Bronchial epithelial cell (primary cell): ENCODE measurements at places on chromosomes 5 and 9.

GRCh38 chr9:91904588-91905236 lies 45.3 kb downstream of the ROR2 start:
- DNase-seq = no peak

DNA sequence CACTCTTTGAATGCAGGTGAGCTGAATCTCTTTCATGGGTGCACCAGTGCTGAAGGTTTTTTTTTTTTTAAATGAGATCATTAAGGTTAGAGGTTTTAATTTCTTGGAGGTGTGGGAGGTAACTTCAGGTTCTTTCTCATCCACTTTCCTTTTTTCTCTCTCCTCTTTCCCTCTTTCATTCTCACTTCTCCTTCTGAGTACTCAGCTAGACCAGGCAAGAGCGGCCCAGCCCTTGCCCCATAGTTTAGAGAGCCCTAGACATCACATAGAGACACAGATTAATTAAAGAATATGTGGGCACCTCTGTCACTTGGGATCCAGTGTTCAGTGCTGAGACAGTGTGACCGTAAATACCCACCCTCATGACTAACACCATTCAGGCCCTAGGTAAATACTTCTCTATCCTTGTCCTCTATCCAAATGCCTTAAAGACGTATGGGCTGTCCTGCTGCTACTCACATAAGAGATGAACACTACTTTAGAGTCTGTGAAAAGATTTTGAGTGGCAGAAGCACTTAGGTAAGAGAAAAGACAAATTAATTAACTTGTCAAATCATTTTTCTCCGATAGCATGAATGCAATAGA lies 174.1 kb downstream of the TLE4 start:
- DNase-seq = no peak

DNA sequence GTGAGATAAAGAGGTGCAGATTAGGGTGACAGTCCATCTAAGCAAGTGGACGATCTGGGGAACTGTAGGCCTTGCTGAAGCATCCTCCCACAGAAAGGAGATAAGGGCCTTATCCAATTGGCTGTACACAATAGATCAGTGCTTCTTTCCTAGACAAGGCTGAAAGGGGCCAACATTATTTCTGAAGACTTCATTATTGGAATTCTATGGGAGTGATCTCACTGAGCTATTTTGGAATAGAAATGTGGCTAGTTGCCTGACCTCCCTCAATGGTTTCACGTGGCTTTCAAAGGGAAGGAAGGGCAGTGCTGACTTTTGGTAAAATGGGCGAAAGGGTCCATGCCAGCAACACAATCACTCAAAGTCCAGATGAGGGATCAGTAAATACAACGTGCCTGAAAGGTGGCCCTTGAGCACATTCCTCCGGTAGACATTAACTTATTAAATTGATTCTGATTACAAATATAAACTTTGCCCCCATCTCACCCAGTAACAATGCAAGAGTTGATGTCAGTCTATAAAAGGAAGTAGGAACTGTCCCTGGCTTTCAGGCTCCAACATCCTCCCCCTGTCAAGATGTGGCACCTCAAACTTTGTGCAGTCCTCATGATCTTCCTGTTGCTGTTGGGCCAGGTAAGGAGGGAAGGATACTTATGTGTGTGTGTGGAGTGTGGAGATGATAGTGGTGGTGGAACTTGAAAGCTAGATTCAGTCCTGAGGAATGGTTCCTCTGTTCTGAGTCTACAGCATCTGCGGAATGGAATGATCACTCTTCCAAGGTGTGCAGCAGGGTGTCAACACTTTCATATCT lies at the start of gene LEAP2:
Gene LEAP2 (plus strand): TSS at position 550 of the 811 bp plus-strand sequence. CDS start 27 bp downstream, at position 577.
- no peak for DNase-seq

- DNase-seq = peak; percentile 87
These were observed 147.6 kb downstream of the ADAMTS6 start for GRCh38 chr5:65334077-65334476.

DNA sequence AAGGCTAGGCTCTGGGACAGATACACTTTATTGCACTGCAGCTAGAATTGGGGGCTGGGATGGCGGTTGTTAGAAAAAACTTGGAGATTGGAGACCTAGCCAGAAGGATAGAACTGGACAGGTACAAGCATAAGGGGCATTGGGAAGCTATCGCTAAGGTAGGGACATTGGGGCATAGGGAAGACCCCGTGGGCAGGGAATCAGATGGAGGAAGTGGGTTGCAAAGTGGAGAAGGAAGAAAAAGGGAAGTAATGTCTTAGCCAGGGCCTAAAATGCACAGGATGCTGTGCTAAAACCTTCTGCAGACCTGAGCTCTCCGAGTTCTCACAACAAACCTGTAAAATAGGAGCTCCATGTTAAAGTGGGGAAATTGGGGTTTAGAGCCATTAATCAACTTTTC lies 178.2 kb downstream of the ZDHHC21 start:
- DNase-seq = no peak

DNA sequence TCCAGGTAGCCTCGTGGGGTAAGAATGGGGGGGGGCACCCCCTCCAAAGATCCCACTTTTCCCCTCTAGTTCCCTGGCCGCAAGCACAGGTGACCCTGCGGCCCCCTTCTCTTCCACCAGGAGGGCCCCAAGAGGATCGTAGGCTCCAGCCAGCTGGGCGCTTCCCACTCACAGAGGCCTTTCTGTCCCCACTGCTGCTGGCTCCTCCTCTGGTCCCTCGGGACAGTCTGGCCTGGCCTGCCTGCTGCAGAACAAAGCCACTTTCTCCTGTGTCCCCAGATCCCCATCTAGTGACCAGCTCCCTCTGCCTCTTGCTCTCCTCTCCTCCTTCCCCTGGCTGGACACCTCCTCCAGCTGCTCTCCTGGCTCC lies 534 bp upstream of the SAPCD2 start:
- DNase-seq = no peak

- no peak for DNase-seq
These were observed 47.6 kb downstream of the THBS4 start for GRCh38 chr5:80082731-80083100.

GRCh38 chr5:97501286-97501964 lies 318.4 kb upstream of the RIOK2 start:
- peak; percentile 12 for DNase-seq

DNA sequence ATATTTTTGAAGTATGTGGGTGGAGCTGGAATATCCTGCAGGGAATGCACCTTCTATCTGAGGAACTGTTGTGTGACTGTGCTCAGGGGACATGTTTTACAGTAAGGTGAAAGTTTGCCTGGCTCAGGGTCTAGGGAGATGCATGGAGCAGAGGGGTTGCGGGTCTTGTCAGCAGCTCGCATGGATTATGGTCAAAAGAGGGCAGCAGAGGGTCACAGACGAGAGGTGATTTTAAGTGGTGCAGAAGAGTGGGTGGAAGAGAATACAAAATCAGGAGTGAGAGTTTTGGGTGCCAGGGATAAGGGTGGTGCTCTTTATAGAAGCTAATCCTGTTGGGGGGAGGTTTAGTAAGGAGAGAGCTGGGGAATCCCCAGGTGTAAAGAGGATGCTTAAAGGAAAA lies 53.5 kb upstream of the GRIN3A start:
- peak; percentile 32 for DNase-seq

- no peak for DNase-seq
These were observed 47.1 kb upstream of the PWWP2A start for GRCh38 chr5:160166069-160166972.

DNA sequence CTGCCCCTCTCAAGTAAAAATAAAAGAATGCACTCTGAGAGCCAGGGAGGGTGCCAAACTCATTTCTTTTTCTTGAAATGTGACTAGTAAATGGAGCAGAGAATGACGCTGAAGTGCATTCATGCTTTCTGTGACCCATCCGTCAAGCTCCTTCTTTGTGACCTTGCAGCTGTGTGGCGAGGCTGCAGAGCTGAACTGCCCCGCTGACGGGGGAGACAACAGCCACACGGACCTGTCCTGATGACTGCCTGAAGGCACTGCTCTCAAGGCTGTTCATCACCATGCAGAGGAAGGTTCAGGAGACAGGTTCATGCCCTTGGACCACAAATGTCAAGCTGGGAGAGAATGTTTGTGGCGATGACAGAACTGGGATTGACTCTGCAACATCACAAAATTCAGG lies 21.0 kb upstream of the RASGEF1C start:
- no peak for DNase-seq

DNA sequence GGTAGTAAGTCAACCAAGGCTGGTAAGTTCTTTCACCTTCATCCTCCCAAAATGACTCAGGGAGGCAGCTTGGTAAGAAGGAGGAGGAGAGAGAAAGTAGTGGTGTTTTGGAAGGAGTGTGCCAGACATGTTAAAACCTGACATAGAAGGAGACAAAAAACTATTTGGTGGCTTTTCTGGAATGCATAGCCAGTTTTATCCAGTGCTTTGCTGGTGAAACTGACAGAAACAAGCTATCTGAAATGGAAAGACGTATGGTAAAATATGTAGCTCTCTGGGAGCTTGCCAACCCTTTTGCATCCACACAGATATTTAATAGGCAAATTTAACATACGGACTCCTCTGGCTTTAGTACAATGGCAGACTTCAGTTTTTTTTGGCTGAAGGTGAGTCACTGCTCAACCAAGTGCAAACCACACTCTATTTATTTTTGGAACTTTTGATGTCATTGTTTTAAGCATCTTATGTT lies 45.4 kb downstream of the RAB14 start:
- peak; percentile 96 for DNase-seq

- no peak for DNase-seq
These were observed 25.2 kb downstream of the MCC start for GRCh38 chr5:113463032-113463431.

GRCh38 chr5:111168608-111169007 lies 55.6 kb upstream of the CAMK4 start:
- no peak for DNase-seq

- no peak for DNase-seq
These were observed at the start of gene WNK2 for GRCh38 chr9:93183663-93184431. TSS of gene WNK2 (plus strand) at chr9:93184139. CDS start at chr9:93184930, 791 bp downstream.

GRCh38 chr5:132094393-132095076 lies 20.9 kb downstream of the CSF2 start:
- DNase-seq = peak; percentile 94

DNA sequence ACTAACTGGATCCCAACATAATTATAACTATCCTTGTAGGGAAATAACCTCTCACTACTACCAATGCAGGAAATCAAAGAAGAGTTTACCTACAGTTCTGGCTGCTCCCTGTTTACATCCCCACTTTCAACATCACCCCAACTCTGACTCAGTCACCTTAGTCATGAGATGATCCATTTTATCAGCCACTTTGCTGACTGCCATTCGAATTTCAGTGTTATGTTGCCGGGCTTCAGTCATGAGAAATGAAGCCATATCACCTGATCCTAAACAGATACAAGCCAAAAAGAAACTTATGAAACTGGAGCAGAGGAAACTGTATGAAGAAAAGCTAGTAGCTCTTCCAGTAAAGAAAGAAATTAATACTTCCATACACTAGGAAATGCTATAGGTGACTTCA lies 33.7 kb downstream of the SLC31A2 start:
- DNase-seq = peak; percentile 94

GRCh38 chr5:61347080-61347479 lies 15.0 kb downstream of the ZSWIM6 start:
- no peak for DNase-seq

DNA sequence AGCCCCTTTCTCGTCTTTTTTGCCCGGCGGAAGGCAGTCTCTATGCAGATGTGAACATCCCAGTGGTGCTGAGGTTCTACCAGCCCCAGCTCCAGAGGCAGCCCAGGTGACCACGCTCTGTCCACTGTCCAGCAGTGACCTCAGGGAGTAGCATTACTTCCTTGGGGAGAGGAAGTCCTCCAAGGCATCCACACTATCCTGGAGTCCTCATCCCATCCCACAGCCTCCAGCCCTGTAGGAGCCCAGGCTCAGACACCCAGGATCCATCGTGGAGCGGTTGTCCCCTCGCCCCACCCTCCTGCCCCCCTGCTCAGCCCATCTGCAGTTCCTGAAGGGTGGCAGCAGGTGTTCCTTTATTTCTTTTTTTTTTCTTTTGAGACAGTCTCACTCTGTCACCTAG lies 294.5 kb upstream of the IRX4 start:
- DNase-seq = no peak

- DNase-seq = no peak
These were observed 25.0 kb upstream of the LAMC3 start for GRCh38 chr9:130983970-130984369.

GRCh38 chr5:6266671-6267197 lies 111.6 kb downstream of the MED10 start:
- no peak for DNase-seq

DNA sequence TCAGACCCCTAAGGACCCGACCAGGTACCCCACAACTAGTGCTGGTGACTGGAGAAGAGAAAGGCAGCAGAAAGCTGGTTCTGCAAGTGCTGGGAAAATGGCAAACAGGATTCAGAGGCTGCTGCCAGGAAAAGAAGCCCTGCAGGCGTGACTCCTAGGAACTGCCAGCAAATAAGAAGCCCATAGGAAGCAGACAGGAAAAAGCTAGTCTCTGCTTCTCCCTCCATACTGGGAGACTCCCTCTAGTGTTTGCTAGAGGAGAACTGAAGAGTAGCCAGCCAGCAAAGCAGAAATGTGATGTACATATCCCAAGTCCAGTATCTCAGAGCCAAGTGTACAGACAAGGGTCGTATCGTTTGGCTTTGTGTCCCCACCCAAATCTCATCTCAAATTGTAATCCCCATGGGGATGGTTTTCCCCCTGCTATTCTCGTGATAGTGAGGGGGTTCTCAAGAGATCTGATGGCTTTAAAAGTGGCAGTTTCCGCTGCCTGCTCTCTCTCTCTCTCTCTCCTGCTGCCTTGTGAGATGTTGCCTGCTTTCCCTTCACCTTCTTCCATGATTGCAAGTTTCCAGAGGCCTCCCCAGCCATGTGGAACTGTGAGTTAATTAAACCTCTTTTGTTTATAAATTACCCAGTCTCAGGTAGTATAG lies 38.1 kb upstream of the TUSC1 start:
- DNase-seq = peak; percentile 86

GRCh38 chr9:114366334-114367128 lies 21.3 kb downstream of the AKNA start:
- DNase-seq = peak; percentile 60

GRCh38 chr5:113271745-113272454 lies 162.9 kb downstream of the TSSK1B start:
- peak; percentile 55 for DNase-seq

DNA sequence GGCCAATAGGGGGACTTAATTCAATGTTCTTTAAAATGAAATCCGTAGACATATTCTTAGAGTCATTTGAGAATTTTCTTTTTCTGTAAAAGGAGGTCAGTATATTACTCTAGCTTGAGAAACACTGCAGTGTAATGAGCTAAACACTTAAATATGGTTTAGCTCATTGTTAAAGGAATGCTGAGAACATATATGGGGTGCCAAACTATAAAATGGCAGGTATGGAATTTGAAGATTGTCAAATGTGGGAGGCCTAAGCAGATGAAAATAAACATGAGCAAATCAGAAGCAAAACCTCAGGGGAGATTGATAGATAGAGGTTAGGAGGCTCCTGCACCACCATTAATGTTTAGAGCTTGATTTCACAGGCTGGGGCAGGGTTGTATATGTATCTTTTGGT lies 57.9 kb downstream of the STX17 start:
- no peak for DNase-seq
